ENCODE measurements at places on chromosomes 16 and 17. TPM values are rescaled to one million over a fixed set of nuclear protein-coding genes. Genes with fewer than 3 reads are reported as not detected.
A peak's percentile ranks its signal among the peaks of the same experiment; 100 is the strongest.

The RHBDF1 gene
- total RNA-seq = 0.52 TPM

The CA5A gene
- total RNA-seq = 0.13 TPM

The FASN gene
- total RNA-seq = 415 TPM

The SLC16A13 gene
- total RNA-seq = 14.3 TPM

The HOXB2 gene
- 32.8 TPM for total RNA-seq

The LRRC45 gene
- 37.6 TPM for total RNA-seq

The MYO19 gene
- total RNA-seq = 159 TPM

The CD300LB gene
- total RNA-seq = not detected

GRCh38 chr17:31494259-31495021, 103.0 kb downstream of the RAB11FIP4 start:
- peak; percentile 59 for DNase-seq

GRCh38 chr16:51648526-51648925, 497.5 kb upstream of the SALL1 start:
- no peak for DNase-seq

- DNase-seq = no peak
Observed at GRCh38 chr17:18044609-18045008, 5.4 kb downstream of the GID4 start.

- DNase-seq = no peak
Observed at GRCh38 chr16:14097182-14097959, 26.3 kb downstream of the MRTFB start.

- no peak for DNase-seq
Observed at GRCh38 chr17:5068236-5068635, 10.0 kb upstream of the ZFP3 start.

DNA sequence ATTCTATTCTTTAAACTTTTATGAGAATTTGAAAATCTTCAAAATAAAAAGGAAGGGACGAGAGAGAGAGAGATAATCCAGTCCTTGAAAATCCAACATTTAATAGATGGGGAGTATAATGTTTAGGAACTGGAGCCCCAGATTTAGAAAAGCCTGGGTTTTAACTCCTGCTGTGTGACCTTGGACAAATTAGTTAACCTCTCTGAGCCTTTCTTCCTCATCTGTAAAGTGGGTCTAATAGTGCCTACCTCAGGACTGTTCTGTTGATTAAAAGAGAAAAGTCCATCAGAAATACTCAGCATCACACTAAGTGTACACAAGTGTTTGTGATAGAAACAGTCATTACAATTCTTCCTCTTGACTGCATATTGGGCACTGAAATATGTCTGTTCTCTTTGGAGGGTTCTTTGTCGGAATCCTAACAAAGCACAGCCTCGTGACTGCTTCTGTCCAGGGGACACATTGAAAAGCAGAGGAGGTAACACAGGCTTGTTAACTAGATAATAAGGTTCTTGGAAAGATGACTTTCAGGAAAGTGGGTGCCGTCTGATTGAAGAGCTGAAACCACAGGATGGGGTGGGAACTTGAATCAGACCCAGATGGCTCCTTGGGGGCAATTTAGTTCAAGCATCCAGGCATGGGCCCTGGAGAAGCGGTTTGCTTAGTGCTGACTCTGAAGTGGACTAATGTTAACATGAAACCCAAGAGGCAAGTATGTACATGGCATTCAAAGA, 128.2 kb downstream of the CLEC16A start:
- DNase-seq = no peak

GRCh38 chr17:71107136-71107535, 937.8 kb downstream of the KCNJ2 start:
- DNase-seq = no peak

DNA sequence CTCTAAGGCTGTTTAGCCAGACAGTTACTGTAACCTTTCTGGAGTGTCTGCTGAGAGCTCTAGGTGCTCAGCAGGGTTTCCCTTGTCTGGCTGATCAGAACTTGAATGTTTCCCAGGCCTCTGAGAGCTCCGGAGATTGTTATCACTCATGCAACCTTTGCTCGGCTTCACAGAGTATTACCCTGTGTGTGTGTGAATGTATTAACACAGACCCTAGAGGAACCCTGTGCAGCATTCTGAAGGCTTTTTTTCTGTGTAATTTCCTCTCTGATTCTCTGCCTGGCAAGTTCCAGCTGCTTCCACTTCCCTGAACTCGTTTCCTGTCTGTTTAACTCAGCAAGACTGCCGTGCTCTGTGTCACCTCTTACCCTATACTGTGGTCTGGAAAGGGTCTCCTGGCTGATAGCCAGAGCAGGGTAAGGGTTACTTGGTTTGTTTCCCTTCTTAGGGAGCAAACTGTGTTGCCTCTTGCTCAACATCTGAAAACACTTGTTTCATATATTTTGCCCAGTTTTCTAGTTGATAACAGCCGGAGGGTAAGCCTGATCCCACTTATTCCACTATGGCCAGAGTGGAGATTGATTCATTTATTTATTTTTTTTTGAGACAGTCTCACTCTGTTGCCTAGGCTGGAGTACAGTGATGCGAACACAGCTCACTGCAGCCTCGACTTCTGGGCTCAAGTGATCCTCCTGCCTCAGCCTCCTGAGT, 21.7 kb downstream of the PRMT7 start:
- DNase-seq = no peak

DNA sequence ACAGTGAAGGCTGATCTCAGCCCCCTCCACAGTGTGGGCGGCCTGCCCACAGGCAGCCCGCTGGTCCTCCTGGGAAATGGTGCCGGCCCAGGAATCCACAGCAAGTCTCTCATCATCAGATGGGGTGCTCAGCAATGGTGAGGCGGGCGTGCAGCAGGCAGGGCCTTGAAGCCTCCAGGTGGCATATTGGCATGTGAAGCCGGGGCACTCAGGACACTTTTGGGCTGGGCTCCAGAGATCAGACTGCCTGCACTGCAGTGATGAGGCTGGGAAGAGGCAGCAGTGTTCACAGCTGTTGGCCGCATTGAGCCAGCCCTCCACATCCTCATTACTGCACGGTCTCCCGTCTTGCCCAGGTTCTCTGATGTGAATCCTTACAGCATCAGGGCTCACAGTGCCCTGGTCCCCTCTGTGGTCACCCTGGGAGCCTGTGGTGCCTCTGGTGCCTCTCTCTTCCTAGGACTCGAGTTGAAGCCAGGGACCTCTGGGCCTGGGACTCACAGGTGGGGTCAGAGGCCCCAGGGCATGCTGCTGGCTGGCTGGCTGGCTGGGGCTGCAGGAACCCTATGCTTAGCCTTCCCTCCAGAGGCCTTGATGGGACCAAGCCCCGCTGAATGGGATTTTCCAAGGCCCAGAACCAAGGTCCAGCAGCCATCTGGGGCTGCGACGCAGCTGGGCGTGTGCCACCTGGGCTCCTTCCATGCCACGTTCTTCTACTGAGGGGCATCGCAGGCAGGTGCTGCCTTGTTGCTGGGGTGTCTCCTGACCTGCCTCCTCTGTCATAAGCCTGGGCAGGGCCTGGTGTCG, 48.6 kb downstream of the TNFRSF13B start:
- no peak for DNase-seq

DNA sequence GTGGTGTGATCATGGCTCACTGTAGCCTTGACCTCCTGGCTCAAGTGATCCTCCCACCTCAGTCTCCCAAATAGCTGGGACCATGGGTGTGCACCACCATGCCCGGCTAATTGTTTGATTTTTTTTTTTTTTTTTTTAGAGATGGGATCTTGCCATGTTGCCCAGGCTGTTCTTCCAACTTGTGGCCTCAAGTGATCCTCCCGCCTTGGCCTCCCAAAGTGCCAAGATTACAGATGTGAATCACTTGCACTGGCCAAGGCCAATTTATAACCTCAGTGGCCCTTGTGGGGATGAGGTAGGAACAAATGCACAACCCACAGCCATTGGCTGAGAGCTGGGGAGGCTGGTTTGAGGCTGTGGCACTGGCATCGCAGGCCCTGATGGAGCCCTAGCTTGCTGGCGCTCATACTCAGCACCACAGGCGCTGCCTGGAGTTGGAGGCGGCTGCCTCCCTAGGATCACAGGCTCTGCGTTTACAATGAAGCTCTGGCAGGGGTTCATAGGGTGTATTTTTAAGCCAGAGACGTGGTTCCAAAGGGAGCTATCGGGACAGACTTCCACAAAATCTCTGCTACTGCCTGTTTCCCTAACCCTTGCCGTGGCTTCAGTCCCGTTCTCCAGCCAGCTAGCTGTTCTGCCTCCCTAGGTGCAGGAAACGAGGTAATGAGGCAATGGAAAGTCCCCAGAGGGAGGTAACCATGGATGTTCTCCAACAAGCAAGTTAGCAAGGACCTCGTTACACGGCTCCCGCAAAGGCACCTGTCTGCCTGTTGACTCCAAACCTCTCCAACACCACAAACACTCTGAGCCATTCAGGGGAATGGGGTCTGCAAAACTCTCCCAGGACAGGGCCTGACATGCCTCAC, 2.9 kb downstream of the ABCA3 start:
- DNase-seq = no peak

DNA sequence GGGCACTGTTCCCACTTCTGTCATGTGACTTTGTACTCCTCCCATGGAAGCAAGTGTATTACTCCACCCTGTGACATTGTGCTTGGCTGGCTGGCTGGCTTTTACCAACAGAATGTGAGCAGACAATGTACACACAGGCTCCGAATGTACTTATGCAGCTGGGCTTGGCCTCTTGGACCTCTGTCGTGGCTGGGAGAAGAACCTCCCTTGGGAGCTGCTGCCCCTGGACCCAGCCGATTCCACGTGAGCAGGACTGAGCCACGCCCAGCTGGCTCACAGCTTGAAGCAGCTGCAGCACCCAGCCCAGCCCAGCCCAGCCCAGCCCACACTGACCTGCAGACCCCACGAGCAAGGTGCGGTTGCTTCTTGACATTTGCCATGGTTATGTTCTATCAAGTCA, 177.5 kb downstream of the RBFOX3 start:
- no peak for DNase-seq

- no peak for DNase-seq
Observed at GRCh38 chr17:67068999-67069398, 24.6 kb downstream of the CACNG1 start.

DNA sequence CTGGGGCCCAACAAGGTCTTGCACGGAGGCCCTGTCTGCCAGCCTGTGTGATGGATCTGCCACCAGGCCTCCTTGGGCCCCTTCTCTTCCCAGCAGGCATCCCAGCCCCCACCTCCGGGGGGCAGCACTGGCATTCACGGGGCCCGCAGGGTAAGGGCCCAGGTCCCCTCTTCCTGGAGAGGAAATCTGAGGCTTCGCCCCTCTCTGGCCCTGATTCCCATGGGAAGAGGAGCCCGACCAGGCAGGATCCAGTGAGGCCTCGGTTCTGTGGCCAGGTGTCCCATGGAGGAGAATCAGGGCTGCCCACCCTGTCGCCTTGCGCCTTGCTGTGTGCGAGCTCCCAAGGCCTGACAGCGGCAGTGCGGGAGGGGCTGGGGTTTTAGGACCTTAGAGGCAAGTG, 48.4 kb downstream of the PDPK1 start:
- no peak for DNase-seq

DNA sequence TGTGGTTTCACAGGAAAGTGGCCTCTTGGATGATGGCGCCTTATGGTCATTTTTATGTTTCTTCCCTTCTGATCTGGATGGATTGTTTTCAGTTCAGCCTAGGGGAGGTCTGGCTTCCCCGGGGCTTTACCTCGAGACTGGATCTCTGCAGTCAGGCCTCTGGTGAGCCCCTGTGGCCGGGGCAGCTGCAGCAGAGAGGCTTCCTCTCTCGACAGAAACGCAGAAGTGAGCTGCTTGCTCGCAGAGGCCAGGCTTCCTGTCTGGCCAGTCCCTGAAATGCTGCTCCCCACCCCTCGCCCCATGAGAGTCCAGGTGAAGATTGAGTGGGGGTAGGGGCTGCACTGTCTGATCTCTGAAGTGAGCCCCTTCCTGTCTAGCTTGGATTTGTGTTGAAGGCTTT, 44.0 kb downstream of the PLCG2 start:
- no peak for DNase-seq

DNA sequence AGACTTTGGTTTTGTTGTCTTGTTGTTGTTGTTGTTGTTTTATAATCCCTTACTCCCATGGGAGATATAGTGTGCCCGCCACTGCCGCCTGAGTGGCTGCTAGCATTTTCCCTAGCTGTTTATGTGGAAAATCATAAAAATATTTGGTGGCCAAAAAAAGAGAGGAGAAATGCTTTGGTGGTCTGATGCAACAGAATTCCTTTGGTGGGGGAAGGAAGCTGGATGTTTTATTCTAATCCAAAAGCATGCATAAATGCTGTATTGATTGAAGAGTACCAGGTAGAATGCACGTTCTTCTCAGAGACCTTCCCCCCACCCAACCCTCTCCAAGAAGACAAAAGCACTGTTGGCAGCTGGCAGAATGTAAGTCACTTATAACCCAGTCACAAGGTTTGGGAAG, 93.2 kb downstream of the C17orf67 start:
- DNase-seq = no peak

DNA sequence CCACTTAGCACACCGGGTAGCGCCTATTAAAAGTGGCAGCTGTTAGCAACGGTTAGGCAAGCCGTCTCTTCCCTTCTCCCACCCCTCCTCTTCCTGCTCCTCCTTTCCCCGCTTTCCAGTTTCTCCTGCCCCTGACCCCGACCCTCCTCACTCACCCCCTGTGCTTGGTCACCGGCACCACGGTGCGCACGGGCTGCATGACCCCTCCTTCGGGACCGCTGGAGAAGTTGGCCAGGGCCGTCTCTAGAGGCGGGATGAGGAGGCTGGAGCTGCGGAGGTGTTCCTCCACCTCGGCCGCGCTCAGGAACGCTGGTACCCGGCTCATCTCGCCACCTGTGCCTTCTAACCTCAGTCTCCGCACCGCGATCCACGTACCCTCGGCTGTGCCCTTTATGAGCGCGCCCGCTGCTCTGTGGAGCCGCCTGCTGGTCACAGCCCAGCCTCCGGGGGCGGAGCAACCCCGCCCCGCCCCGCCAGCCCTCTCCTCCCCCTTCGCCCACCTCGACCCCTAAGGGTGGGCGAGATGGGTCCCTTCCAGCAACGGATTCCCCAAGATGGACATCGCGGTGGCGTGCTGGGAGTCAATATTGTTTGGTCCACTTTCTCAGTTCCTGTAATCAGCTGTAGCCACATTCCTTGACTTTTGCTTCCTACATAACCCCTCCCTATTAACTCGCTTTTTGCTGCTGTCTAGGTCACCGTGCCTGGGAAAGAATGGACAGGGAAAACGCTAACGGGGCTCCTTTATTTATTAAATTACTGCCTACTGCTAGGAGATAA, at the start of gene CRYM:
TSS of gene CRYM (minus strand) at position 364 of the 780 bp plus-strand sequence. CDS start at position 325, 39 bp downstream.
- peak; percentile 26 for DNase-seq

DNA sequence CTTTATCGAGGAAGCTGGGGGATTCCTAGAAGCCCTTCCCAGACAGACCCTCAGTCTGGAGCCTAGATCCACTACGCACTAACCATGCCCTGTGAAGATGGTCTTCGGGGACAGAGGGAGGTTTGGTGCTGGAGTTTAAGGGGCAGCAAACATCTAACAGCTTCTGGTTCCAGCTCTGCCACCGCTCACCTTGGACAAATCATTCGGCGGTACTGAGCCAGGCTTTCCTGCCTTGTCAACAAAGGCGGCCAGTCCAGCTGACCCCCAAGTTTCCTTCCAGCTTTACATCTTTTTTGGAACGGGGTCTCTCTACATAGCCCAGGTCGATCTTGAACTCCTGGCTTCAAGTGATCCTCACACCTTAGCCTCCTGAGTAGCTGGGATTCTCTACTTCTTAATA, 369 bp upstream of the GJD3 start:
- DNase-seq = no peak

- DNase-seq = no peak
Observed at GRCh38 chr16:84307209-84307954, 12.7 kb downstream of the WFDC1 start.

GRCh38 chr16:56625140-56625942, at the start of gene MT1E:
Gene MT1E (plus strand): TSS chr16:56625781. CDS start chr16:56625852, 71 bp downstream.
- peak; percentile 71 for DNase-seq

All from activated T-helper 1 cell treated with anti-CD3 and anti-CD28 coated beads, Interleukin-12 subunit alpha, Interleukin-12 subunit beta, Interleukin-2, Interleukin-4 antibody, amounts not matched to agents 30 ng/mL and 10 ng/mL and 1 ng/mL, durations not matched to agents 14 hours and 24 hours and 36 hours (primary cell).